ENCODE measurements at places on chromosomes 1 and 21.

DNA sequence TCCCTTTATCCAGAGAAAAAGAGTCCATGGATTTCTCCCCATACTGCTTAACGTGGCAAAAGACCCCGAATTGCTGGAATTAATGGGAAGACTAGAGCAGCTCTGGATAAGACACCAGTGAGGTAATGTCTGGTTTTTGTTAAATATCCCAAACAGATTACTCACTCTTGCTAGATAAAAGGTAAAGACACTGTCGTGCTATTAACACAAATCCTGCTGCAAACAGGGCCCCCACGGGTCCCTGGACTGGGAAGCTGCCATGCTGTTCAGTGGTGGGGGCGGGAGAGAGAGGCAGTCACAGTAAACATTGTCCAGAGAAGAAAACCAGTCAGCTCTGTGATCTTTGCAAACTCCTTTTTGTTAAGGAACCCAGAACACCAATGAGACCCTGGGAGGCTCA lies 15.2 kb upstream of the SRP9 start:
- no peak for DNase-seq

- DNase-seq = no peak
These were observed 201.8 kb downstream of the KCNH1 start for GRCh38 chr1:210932104-210932503.

DNA sequence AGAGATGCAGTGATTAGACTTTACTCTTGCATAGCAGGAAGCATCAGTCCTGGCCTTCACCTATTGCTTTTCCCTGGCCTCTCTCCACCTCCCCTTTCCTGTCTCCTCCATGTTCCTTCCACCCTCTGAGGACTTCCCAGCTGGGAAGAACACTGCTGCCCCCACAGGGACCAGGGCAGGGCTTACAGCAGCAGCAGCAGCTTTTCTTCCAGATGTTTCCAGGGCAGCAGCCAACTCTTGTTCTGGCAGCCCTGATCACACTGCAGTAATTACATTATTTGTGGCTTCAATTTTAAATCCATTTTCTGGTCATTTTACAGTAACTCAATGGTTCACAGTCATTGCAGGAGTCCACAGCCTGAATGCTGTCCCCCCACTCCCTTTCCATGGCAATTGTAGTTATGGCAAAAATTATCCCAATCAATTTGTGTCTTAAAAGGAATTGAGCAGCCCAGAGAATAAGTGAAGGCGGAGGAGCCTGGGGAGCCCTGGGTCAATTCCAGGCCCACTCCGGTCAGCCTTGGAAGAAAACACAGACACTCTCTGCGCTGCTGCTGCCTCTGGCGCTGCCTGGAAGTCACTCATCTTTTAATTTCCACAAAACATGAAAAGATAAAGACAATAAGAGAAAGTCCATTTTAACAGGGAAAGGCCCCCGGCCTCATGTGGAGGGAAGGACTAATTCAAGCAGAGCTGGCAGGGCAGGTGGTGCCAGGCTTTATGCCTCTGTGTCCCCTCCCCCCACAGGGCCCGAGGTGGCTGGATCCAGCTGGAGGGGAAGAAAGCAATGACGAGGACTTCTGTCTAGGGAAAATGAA lies 148.6 kb downstream of the GRIK3 start:
- DNase-seq = no peak

DNA sequence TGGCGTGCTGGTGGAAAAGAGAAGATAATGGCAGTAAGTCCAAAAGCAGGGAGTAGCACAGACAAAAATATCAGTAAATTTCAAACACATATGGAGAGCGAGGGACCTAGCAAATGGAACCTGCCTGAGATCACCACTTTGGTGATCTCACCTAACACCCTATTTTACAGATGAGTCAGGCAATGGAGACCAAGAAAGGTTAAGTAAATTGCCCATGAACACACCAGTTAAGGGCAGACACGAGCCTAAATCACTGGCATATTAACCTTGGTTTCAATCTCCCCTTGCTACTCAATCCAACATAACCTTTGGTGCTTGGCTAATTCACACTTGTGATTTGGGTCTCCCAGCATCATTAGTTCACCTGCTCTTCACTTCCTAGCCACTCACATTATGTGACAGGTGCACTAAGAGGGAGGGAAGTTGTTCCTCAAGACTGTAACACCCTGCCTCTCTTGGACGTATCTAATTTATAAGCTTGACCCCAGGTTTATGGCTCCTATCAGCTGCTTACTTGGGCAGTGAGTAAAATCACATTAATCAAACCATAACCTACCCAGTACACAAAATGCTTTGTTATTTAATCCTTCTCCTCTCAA lies 11.5 kb downstream of the ZNF697 start:
- no peak for DNase-seq

- no peak for DNase-seq
These were observed 37.1 kb upstream of the CLSTN1 start for GRCh38 chr1:9860887-9861286.

DNA sequence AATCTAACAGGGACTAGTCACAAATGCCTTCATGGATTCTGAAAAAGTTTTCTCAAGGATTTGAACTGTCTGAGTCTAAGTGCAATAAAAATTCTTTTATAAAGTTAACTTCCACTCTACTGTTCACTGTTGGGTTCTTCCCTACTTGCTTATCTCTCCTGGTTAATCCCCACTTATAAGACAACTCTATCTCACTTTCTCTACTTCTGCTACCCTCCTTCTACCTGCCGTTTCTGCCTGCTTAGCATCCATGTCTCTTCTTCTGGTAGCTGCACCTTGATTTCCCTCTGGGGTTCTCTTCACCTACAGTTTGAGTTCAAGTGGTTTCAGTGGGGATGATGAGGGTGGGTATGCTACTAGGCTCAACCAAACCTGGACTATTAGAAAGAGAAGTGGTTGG lies 6.0 kb downstream of the TSHB start:
- DNase-seq = no peak

DNA sequence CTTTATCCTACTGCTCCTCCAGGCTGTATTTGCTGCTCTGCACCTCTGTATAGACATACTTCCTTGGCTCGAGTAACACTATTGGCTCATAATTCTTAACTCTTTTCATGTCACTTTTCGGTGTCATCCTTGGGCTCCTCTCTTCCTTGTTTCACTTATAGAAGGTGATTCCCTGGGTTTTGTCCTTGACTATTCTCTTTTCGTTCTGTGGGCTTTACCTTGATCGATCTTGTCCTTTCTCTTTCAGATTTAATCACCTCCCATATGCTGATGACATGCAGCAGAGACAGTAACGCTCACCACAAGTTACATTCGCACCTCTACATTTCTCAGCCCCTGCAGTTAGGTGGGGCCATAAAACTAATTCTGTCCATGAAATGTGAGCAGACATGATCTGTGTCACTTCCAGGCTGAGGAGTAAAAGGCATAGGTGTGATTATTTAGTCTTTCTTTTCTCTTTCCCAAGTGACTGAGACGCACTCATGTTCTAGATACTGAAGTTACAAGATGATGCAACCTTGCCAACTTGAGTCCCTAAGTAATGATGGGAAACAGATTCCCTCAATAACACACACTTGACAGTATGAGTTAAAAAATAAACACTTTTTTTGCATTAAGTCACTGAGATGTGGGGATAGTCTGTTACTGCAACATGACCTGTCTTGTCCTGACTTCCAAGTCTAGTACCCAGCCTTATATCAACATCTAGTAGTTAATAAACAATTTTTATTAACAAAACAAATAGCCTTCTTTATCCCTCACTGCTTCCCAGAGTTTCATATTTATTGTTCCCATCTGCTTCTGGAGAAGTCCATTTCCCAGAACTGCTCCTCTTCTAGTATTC lies 49.9 kb upstream of the HAO2 start:
- DNase-seq = no peak

DNA sequence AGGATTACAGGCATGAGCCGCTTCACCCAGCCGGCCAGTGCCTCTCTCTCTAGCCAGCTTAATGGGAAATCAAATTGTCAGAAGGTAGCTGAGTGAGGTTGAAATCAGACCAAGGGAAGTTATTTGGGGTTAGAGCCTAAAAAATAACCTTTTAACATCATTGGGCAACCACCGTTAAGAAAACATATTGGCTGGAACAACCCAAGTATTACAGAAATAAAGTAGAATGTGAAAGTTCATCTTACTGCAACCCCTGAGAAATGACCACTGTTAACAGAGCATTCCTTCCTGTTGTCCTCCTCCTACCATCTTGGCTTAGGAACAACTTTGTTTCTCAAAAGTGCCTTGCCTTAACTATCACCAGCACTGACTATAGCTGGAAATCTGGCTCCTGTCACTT lies 3.2 kb upstream of the RNF186 start:
- DNase-seq = no peak

- DNase-seq = no peak
These were observed 51.6 kb upstream of the NEK7 start for GRCh38 chr1:198105185-198105584.

DNA sequence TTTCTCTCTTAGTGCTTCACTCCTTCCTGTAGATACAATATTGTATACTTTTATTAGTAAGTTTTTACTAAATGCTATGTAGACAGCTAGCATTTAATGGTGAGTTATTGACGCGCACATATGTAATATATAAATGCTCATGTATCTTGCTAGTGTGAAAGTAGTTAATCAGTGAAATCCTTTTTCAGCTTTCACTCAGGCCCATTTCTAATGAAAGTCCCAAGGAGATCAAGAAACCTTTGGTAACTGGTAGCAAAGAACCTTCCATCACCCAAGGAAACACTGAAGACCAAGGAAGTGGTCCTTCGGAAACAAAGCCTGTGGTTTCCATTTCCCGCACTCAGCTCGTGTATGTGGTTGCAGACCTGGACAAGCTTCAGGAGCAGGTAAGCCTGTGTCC lies 27.2 kb downstream of the AGT start:
- DNase-seq = no peak

DNA sequence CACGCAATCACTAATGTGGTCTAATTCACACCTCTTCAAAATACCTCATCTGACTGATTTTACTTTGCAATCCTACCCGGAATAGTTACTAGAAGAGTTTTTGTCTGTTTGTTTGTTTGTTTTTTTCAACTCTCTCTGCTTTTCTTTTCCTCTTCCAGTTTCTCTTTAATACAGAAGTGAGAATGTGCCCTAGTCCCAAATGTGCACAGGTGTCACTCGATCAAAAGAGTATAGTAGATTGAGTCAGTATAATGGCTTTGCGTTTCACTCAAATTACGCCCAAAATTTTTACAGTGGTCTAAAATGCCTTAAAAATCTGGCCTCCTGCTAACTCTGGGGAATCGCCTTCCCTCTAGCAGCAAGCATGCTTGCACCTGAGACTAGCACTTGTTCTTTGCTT lies 1536.8 kb downstream of the KCNT2 start:
- no peak for DNase-seq

DNA sequence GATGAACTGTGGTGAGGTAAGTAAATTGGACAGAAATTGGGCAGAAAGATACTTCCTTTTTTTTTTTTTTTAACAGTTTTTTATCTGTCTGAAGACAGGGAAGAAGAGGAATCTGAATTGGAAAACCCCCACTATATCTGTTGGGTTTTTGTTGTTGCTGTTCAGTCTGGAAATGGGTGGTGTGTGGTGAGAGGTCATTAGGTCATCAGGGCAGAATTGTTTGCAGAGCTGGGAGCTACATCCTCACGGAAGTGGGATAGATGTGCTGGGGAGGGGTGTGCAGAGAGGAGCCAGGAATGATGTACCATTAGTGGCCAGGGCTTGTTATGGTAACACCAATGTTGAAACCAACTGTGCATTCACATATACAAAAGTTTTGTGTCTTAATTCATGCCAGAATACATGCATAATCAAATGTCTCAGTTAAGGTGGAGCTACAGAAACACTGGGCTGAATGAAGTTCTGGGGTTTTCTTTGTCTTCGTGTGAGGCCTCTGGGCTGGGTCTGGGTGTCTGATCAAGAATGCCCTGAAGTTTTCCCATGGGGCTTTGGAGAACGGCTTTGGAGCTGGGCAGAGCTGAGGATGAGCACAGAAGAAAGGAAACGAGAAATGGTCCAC lies 12.4 kb downstream of the USP25 start:
- DNase-seq = no peak

Data from brain pericyte (primary cell).